Muscle of leg (tissue), 16 donors: ENCODE measurements at places on chromosomes 3 and 15.

- no peak for DNase-seq
Measured at GRCh38 chr15:35686347-35686746, 140.4 kb upstream of the DPH6 start.

- no peak for DNase-seq
Measured at GRCh38 chr3:130865489-130865888, 28.4 kb upstream of the ATP2C1 start.

GRCh38 chr3:196883361-196883760 lies 15.6 kb downstream of the SENP5 start:
- no peak for DNase-seq

DNA sequence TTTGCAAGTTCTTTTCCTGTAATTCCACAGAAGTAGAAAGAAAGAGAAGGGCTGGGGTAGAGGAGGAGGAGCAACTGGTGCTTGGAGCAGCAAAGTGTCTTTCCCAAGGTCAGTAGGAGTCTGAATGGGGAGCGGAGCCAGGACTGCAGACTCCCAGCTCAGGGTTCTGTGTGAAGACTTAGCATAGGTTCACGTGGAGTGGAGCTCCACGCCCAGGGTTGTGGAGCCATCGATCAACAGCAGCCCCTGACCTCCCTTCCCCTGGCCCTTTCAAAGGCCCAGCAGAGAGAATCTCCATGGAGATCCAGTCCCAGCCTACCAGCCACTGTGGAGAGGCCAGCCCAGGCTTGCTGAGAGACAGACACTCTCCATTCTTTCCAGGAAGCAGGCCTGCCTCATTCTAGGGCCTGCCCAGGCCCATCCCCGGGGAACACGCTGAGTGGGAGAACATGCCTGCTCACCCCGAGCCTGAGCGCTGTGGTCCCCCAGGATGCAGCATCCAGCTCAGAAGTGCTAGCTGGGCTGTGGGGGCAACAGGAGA lies 62.1 kb downstream of the CORO2B start:
- no peak for DNase-seq

GRCh38 chr3:59277816-59278215 lies 228.0 kb upstream of the CFAP20DC start:
- DNase-seq = no peak

DNA sequence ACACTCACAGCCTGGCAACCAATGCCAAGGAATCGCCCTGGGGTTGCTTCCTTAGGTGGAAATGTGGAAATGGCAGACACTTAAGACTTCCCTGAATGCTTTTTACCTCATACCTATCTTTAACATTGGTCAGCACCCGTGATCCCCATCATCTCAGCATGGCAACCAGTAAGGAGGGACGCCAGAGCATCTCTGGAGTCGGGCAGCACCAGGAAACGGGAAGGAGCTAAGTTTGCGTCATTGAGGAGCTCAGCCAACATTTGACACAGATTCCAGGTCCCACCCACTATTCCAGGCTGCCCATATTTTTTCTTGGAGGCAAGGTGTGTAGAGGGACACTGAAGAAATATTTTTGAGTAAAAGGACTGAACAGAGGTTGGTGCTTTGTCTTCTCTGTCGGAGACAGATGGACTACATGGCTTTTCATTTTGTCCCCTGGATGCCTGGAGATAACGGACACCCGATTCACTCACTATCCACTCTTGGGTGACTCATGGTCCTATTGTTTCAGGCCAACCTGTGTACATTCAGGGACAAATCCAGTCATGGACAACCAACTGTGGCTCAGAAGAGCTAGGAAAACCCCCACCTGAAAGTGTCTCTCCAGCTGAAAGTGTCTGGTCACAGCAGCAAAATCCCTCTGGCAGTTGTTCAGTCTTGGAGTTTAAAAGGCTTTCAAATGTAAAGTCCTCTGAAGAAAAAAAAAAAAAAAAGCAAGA lies 70.4 kb upstream of the OXTR start:
- no peak for DNase-seq

DNA sequence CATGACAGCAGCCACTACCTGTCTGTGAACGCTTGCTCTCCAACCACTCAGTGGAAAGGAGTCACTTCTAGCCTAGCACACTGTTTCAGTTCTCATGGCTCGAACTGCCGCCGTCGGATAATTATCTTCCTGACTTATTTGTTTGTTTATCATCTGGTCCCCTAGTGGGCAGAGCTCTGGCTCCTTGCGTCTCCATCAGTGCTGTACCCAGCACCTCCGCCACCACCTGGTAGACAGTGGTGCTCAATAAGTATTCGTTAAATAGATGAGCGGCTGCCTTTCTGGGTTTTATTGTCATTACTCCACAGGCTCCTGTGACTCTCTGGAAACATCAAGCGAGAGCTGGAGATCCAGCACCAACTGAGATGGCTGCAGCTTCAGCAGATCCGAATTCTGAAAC lies 297.5 kb downstream of the NTRK3 start:
- no peak for DNase-seq

GRCh38 chr3:195162033-195162669 lies 108.8 kb downstream of the XXYLT1 start:
- DNase-seq = peak; percentile 87

DNA sequence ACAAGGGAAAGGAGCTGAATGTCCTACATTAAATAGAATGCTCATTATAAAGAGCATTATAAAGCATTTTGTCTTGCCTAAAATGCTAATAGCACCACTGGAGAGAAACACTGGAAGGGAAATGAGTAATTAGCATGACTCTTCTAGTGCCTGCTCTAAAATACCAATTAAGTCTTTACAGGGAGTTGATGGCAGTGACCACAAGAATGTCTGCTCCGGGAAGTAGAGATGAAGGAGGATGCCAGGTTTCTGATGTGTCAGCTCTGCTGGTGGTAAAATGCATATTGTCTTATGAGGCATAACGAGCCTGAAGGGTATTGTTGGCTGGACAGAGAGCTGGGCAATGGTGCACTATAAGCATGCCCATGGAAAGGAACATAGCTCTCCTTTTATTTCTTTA lies 49.5 kb downstream of the MYLK start:
- no peak for DNase-seq

GRCh38 chr3:53817809-53818208 lies 28.4 kb downstream of the CHDH start:
- DNase-seq = no peak

DNA sequence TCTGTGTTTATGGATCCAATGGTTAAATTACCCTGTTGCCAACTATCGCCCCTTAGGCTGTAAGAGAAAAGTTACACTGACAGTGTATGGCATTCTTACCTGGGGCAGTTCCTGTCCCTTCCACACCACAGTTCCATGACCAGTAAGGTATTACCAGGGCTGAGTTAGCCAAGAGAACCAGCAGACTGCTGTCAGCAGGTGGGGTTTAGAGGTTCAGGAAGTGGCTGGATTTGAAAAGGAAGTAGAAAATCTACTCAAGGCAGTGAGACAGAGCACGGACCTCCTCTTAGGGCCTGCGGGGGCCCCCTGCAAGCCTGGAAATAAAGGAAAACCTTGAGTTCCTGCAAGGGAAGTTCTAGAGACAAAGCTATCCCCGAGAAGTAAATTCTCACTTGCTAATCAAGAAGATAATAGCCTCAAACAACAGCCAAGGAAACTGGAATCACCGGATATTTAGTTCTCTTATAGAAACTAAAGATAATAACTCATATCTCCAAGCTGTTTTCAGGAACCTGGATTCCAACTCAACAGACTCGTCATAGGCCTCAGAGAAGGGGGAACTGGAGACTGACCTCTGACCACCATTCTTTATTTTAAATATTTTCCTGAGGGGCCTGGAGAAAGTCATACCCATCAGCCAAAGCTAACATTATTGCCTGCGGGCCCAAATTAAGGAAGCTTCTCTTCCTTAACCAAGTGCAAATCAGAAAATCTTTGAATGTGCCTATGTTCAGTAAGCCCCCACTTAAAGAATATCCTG lies 161.7 kb downstream of the ANXA2 start:
- DNase-seq = no peak

DNA sequence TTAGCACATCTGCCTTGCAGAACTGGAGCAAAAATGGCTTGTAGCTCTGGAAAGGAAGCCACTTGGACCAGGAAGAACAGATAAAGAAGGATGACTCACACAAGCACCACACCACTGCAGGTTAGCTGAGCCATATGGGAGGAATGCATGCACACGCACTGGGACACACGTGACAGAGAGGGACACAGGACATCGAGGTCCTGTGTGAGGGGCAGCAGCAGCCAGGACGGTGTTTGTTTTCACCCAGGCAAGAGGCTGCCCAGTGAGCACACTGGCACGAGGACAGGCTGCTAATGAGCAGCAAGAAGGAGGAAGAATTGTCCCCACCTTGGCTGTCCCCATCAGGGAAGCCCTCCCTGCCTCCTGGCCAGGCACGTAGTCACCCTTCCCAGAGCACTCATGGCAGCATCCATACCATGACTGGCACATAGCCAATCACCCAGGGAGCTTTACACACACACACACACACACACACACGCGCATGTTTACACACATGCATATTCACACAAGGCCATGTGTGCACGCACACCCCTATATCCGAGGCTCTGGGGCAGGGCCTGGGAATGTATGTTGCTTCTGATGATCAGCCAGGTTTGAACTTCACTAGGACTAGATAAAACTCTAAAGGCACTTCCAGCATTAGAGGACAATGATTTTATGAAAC lies 24.0 kb upstream of the SPTBN5 start:
- DNase-seq = no peak

DNA sequence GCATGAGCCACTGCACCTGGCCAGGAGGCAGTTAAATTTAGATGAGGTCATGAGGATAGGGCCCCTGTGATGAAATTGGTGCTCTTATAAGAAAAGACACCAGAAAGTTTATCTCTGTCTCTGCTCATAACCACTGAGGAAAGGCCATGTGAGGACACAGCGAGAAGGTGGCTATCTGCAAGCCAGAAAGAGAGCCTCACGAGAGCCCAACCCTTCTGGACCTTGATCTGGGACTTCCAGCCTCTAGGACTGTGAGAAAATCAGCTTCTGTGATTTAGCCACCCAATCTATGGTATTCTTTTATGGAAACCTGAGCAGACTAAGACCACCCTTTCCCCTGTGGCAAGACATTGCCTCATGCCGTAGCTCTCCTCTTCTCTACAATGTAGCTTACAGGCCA lies 337.6 kb downstream of the THSD4 start:
- no peak for DNase-seq

DNA sequence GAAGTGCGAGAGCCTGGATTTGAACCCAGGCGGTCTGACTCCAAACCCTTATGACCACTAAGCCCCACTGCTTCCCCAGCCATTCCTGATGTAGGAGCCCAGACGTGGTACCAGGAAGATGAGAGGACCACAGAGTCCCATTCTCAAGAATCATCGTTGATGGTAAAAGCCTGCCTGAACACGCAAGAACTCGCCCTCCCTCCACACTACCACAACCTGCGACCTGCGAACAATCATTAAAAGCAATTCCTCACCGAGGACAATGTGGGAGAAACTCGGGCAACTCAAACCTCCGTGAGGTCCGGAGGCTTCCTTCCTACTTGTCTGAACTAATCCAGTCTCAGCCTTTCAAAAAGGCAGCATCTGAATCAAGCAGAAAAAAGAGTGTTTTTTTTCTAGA lies 10.3 kb downstream of the MAGI1 start:
- DNase-seq = no peak

DNA sequence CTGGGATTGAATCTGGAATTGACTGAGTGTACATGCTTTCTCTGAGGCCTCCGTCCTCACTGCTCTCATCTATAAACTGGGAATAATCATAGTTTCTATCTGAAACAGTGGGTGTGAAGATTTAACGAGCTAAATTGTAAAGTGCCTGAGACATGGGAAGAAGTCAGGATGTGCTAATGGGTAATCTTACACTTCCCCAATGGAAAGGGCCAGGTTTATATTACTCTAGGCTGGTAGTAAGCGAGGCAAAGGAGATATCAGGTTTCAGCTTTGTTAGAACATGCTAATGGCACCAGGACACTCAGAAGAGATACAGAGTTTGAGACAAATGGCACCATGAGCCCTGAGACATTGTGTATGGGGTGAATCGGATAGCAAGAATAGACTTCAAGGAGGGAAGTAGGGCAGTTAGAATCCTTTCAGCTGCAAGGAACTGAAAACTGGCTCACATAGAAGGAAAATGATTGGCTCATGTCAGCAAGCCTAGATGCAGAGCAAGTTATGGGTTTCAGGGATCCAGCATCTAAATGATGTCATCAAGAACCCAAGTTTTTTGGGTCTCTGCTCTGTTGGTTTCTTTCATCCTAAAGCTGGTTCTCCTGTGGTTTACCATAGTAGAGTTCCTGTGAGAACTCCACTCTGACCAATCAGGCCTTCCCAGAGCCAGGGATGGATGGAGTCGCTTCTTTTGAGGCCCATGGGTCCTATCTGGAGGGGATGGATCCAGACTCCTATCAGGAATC lies 21.8 kb downstream of the FLNB start:
- DNase-seq = no peak

DNA sequence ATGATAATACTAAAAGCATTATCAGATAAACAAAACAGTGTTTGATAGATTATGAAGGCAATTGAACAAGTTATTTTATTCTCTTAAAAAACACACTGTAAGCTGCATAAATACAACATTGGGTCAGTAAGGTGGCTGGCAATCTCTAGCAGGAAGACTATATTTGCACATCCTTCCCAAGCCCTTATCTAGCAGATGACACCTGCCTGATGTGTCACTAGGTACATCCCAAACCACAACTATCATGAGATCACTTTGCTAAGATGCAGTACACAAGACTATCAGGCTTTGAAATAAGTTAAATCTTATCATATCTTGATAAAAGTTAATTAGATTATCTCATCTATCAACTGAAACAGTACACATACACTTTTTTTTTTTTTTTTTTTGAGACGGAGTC lies 417.4 kb downstream of the MECOM start:
- DNase-seq = no peak

GRCh38 chr3:99634881-99635280 lies 3.5 kb upstream of the COL8A1 start:
- DNase-seq = no peak

DNA sequence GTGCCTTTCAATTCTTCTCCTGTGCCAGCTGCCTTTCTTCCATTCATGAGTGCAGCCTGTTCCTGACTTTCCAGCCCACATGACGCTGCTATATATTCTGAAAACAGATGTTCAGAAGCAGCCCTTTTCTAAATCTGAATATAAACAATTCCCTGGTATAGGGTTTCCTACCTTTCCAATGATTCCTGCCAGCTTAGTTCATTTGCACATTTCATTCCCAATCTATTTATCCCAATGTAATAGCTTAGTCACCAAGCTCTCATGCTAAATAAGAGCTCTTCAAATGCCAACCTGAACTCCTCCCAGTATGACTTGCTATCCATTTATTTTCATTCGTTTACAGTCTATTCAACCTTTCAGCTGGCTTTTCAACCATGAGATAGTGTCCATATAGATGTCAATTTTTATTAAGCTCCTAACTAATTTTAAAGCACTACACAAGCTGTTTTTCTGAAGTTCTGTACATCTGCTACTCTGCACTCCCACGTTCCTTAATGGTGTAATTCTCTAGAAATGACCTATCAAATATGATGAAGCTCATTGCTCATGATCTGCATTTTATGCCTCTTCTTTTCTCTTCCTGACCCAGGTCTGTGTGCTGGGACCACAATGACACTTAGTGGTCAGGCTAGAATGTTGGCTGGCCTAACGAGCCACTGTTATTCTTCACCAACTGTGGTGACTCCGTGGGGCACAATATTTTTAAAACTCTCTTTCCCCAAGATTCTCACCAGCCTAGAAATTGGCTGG lies 605.0 kb upstream of the TBL1XR1 start:
- peak; percentile 76 for DNase-seq
